ENCODE measurements at places on chromosomes 12 and 14.

DNA sequence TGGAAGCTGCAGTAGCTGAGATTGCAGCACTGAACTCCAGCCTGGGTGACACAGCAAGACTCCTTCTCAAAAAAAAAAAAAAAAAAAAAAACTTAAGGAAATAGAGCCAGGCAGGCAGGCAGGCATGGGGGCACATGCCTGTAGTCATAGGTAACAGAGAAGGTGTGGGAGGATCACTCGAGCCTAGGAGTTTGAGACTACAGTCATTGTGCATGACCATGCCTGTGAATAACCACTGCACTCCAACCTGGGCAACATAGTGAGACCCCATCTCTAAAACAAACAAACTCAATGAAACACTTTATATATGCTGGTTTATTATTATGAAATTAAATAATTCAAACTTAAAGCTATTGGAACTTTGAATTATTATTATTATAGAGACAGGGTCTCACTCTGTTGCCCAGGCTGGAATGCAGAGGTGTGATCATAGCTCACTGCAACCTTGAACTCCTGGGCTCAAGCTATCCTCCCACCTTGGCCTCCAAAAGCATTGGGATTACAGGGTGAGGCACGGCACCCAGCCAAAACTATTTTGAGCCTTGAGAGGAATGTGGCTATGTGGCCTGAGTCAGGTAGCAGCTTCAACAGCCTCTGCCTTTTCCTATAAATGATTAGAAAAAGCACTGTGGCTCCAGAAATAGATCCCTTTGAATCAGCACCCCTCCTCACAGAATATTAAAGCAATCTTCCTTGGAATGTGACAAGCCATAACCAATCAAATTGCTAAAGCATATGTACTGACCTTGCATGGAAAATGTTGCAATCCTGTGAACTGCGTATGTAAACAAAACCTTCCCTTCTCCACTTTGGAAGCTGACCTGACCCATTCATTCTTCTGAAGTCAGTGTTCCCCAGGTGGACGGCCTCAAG is 34.7 kb upstream of the YY1 start:
- DNase-seq = no peak

DNA sequence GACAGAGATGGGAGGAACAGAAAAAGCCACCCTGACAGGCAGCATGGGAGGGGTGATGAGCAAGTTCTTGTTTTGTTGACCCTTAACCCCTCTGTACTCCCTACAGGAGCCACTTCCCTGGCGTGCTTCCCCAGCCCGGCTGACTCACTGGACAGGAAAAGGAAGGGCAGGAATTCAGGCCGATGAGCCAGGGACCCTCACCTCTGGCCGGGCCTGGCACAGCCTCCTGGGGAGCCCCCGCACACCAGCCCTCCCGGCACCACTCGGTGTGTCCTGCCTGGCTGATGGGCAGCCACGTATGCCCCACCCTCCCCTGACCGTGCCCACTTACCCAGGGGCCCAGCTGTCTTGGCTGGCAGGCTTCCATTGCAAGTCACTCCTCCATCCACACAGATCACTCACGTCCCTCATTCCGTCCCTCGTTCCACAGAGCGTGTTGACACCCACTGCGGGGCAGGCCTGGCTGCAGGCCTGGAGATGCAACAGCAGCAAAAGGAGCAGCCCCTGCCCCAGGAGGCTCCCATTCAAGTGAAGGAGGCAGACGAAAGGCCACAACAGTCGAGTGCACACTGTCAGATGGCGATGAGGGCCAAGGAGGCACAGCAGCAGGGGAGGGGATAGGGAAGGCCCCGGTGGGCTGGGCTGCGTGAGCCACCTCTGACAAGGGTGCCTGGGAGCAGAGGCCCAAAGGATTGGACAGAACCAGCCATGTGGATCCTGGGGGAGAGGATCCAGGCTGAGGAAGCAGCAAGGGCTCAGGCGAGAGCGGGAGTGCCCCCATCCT is 19.7 kb upstream of the CD9 start:
- DNase-seq = no peak

GRCh38 chr12:51536159-51536558 is 54.9 kb upstream of the SCN8A start:
- DNase-seq = no peak

DNA sequence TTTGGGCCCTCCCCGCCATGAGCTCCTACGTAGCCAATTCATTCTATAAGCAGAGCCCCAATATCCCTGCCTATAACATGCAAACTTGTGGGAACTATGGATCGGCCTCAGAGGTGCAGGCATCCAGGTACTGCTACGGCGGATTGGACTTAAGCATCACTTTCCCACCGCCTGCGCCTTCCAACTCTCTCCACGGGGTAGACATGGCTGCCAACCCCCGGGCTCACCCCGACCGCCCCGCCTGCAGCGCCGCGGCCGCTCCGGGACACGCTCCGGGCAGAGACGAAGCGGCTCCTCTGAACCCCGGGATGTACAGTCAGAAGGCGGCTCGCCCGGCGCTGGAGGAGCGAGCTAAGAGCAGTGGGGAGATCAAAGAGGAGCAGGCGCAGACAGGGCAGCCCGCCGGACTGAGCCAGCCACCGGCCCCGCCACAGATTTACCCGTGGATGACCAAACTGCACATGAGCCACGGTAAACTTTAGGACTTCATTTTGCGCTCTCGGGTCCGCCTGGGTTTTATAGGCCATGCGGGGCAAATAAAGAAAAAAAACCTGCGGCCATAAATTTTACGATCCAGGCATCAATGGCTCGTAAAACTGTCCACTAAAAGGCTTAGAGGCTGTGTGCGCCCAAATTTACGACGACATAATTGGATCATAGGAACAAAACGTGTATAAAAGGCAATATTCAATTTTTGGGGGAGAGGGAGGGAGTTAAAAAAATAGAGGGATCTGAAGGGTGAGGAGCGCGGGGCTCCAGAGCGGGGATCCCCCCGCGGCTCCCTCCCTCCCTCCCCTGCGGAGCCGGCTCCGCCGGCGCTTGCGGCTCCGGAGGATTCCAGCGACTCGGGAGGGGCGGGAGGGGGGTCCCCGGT is 493 bp downstream of the HOXC5 start:
- DNase-seq = no peak

Data from activated T-cell treated with anti-CD3 and anti-CD28 coated beads for 48 hours (primary cell).